CD4-positive, alpha-beta T cell treated with Interleukin-15 for 4 hours (primary cell): ENCODE measurements at places on chromosomes 6 and 20.
A peak's percentile ranks its signal among the peaks of the same experiment; 100 is the strongest.

- no peak for DNase-seq
These were observed 1043.2 kb upstream of the ADGRB3 start for GRCh38 chr6:67591910-67592309.

- DNase-seq, result no peak
These were observed 23.6 kb downstream of the BNIP5 start for GRCh38 chr6:36312854-36313648.

DNA sequence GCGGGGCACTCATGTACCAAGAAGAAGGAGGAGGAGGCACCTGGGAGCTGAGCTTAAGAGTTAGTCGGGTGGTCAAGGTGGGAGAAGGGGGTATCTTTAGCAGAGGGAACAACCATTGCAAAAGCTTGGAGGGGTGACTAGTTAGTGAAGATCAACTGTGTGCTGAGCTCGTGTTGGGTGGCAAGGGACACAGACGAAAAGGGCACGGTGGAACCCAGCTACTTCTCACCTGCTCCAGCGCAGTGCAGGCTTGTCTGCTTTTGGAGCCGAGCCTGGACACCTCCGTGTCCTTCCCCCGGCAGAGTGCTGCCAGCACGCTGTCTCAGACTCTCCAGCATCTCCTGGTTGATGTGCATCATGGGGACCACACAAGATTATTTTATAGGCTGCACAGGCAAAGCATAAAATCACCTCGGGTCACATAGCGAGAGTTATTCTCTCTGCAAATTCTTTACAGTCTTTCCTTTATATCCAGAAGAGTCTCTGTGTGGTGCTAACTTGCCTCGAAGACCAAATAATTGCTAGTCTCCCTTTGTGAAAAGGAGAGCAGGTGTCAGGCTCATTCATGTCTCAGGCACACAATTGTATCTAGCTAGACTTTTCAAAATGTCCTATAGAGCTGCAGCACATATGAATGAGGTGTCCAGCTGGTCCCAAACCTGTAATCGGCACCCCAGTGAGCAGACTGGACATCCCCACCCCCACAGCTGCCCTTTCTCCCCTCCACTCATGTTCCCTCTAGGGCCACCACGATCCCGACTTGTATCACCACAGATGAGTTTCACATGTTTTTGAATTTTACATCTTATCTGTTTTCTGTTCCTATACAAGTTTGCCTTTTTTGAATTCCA is 123.4 kb downstream of the CEBPB start:
- DNase-seq, result no peak

DNA sequence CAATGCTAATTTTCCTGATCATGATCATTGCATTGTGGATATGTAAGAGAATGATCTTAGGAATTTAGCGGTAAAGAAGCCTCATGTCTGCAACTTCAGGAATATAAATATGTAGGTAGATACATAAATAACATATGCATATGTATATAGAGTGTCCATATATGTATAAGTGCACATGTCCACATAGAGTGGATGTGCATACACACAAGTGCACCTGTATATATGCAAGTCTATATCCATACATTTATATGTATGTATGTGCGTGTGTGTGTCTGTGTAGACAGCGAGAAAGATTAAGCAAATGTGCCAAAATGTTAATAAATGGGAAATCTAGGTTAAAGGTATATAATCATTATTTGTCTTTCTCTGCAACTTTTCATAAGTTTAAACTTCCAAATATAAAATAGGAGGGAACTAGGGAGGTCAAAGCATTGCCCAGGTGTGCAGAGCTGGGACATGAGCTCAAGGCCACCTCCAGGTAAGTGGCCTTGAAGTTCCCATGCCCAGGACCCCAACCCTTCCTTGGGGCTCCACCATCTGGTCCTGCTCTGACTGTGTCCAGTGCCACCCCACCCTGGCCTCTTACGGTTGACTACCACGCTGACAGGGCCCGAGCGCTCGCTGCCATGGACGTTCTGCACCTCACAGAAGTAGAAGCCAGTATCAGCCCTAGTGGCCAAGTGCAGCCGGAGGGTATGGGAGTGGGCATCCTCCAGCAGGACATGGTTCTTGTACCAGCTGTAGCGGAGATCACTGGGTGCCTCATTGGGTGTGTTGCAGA is 9.6 kb downstream of the SIGLEC1 start:
- no peak for DNase-seq

GRCh38 chr6:26172608-26172968 is 85.4 kb downstream of the HFE start:
- DNase-seq, result no peak

DNA sequence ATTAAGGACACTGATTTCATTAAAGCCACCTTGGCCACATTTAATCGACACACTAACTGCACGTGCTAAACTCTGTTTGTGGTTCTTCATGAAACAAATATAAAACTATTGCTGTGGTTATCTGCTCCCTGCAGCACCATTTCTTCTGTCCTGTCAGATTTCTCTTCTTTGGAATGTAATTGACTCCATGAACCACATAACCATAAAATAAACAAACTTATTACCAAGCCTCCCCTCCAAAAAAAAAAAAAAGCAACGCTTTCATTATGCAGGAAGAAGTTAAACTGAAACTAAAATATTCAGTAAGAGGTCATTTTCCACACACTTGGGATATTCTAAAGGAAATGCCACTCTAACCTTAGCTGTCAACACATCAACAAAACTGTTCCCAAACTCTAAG is 319.1 kb upstream of the NT5E start:
- no peak for DNase-seq

DNA sequence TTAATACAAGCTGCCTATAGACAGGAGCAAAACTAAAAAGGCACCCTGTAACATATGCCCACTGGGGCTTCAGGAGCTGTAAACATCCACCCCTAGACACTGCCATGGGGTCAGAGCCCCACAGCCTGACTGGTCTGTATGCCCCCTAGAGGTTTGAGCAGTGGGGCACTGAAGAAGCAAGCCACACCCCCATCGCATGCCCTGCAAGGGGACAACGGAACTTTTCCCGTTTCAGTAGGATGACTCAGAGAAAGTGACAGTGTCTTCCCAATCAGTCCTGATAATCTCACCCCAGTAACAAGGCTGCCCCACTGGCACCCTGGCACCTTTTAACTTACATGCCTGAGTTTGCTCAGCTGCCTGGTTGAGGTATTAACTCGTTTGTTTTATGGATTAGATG is 35.9 kb downstream of the BEND3 start:
- DNase-seq, result no peak

GRCh38 chr6:133499662-133500061 is 258.5 kb downstream of the EYA4 start:
- DNase-seq, result no peak

DNA sequence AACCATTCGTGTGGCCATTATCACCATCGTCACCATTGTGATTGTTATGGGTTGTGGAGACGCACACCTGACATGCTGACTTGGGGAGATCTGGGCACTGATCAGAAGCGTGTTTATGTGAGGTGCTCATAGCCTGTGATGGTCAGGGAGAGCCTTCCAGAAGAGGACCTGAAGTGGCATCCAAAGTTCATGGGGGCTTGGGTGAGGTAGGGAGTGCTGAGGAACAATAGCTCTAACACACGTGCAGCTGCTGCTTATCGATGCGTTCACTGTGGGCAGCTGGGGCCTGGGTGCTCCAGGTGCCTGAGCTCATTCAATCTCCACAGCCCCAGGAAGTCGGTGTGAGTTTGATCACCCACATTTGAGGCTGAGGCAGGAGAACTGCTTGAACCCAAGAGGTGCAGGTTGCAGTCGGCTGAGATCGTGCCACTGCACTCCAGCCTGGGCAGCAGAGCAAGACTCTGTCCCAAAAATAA is 227.3 kb downstream of the PREX1 start:
- DNase-seq, result no peak

DNA sequence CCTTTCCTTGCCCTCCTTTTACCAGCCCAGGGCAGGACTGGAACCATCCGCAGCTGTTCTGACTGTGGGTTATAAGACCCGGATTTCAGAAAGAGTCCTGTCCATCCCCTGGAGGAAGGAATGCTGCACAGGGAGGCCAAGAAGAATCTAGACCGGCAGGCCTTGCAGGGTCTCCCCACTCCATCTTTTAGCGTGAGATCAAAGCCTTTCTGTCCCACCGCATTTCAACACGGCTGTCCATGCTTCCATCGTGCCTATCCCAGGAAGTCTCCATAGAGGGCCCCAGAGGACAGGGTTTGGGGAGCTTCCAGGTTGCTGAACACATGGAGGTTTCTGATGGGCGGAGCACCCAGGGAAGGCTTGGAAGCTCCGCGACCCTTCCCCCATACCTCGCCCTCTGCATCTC is 79.3 kb upstream of the AGPAT4 start:
- DNase-seq, result no peak

GRCh38 chr6:73342174-73342573 is 11.9 kb downstream of the DPPA5 start:
- no peak for DNase-seq

DNA sequence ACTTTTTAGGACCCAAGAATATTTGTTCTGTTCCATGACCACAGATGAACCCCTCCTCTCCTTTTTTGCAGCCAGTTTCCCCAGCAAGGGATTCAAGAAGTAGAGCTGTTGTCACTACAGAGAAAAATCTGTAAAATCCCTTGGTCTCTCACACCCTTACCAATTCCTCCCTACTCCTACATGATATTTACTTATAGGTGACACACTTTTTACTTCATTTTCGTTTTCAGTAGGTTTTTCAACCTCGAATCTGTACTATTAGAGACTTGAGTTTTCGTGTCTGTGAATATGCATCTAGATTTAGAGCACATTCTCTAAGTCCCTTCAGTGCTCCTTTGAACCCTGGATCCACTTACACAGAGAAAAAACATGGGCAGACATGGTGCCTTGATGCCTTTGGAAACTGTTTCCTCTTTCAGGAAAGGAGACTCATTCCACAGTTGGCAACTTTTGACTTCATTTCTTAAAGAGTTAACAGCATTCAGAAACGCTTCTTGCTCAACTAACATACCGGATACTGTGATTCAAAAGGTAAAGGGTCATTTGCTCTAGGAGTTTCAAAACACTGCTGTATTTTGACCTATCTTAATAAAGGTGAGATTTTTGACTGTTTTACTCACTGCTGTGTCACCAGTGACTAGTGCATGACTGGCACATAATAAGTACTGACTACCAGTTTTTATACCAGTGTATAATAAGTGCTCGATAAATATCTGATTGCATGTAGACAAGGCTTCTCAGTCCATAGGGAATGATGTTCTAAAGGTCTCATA is 50.6 kb downstream of the LAMA4 start:
- DNase-seq, result no peak

DNA sequence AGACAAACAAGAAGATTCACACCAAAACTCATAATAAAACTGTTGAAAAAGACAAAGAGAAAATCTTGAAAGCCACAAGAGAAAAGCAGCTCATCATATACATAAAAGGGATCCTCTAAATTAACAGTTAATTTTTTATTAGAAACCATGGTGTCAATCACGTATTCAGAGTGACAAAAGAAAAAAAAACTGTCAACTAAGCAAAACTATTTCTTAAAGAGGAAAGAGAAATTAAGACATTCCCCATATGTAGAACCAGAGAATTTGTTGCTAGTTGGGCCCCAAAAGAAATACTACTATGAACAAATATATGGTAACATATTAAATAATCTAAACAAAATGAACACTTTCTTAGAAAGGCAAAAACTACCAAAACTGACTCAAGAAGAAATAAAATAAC is 74.3 kb upstream of the TENT5A start:
- no peak for DNase-seq

- peak; percentile 34 for DNase-seq
These were observed 103.5 kb downstream of the ATXN1 start for GRCh38 chr6:16657768-16658167.

- DNase-seq, result no peak
These were observed 133.5 kb downstream of the TAF4 start for GRCh38 chr20:61932199-61932592.

DNA sequence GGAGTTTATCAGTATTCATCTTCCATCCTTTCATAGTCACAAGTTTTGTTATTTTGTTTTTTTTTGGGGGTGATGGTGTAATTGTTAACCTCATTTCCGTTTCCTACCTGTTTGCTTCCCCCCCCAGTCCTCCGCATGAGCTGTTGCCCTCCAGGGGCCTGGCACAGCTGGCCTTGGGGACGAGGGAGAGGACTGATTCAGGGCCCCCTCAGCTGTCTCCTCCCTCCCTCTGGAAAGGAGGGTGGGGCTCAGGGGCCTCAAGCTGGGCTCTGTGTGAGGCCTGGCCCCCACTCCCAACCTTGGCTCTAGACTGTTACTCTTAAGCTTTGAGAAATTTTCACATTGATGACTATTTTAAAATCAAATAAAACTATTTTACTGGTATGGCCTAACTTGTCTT is 4.0 kb downstream of the LRRC73 start:
- no peak for DNase-seq

GRCh38 chr6:35757456-35758123 is 18.8 kb upstream of the CLPSL2 start:
- DNase-seq, result no peak

- no peak for DNase-seq
These were observed 144.5 kb downstream of the CEBPB start for GRCh38 chr20:50335105-50335504.

DNA sequence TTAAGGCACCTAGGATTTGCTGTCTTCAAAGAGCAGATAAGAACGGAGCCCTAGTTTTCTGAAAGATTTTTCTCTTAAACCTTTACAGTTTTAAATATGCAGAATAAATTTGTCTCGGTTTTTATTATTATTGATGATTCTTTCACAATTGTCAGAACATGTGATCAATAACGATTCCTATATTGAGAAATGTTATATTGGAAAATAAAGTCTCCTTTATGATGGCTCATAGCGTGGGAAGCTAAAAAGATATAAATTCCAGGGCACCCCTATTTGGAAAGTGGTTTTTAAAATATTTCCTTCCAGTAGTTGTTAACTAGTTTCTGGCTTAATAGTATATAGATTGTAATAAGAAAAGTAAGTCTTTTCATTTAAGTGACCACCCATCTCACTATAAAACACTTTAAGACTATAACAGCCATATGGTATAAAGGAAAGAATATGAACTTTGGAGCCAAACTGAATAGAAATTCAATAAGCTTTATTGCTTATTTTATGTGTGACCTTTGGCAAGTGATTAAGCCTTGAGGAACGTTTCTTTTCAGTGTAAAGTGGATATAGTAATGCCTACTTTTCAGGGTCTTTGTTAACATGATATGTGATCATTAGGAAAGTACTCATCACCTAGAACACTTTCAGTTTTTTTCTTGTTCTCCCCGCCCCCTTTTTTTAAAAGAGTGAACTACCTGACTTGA is 369.6 kb downstream of the LAMA2 start:
- DNase-seq, result no peak

- DNase-seq, result no peak
These were observed 243.3 kb upstream of the GRIK2 start for GRCh38 chr6:101150226-101150625.

DNA sequence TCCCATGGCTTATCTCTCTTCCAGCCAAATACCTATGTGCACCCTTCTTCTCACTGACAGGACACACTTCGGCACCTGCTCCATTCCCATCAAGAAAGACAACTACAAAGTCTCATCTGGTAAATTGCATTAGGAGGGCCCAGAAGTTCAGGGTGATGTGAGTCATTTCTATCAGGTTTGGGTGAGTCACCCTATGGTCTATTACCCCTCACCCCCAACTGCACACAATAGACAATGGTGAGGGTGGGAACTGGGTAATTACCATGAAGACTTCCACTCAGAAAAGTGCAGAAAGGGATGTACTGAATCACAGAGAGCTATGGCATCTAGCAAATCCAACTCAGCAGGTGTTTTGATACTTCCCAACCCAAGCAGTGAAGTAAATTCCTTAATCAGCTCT is 54.8 kb downstream of the OPN5 start:
- no peak for DNase-seq

- DNase-seq, result no peak
These were observed 57.1 kb downstream of the TNFRSF21 start for GRCh38 chr6:47252633-47253032.

- DNase-seq, result no peak
These were observed 173.0 kb downstream of the GMDS start for GRCh38 chr6:2072453-2072852.
